ENCODE measurements at places on chromosomes 16 and 17.

GRCh38 chr17:58323366-58324055 lies 5.1 kb downstream of the TSPOAP1 start:
- H3K27ac ChIP-seq, result no peak overlapping the region
- H3K4me1 ChIP-seq, result peaks cover 38% of the 10 kb centered on the region
- peaks cover 2% of the 10 kb centered on the region for H3K36me3 ChIP-seq
- peak; percentile 12 for DNase-seq

DNA sequence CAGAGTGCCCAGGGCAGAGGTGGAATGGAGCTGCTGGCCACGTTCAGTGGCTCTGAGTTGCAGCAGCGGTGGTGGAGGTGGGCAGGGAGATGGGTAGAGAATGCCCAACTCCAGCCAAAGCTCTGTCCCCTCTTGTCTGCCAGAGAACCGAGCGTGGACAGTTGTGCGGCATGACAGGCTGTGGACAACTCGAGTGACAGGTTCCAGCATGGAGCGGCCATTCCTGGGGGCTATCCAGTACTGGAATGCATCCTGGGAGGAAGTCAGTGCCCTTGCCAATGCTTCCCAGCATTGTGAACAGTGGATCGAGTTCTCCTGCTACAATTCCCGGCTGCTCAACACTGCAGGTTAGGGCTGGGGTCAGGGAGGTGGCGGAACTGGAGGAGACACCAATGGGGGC lies 8.3 kb downstream of the CNTNAP1 start:
- peaks cover 7% of the 10 kb centered on the region for H3K36me3 ChIP-seq
- H3K27me3 ChIP-seq, result no peaks in the 10 kb centered on the region
- no peaks in the 10 kb centered on the region for H3K4me1 ChIP-seq
- H3K4me3 ChIP-seq, result no peak overlapping the region
- no peak overlapping the region for H3K27ac ChIP-seq

GRCh38 chr17:41360296-41360995 lies 9.2 kb downstream of the KRT33B start:
- DNase-seq, result no peak
- no peaks in the 10 kb centered on the region for H3K36me3 ChIP-seq
- H3K27me3 ChIP-seq, result peaks cover 8% of the 10 kb centered on the region
- H3K4me3 ChIP-seq, result no peak overlapping the region

DNA sequence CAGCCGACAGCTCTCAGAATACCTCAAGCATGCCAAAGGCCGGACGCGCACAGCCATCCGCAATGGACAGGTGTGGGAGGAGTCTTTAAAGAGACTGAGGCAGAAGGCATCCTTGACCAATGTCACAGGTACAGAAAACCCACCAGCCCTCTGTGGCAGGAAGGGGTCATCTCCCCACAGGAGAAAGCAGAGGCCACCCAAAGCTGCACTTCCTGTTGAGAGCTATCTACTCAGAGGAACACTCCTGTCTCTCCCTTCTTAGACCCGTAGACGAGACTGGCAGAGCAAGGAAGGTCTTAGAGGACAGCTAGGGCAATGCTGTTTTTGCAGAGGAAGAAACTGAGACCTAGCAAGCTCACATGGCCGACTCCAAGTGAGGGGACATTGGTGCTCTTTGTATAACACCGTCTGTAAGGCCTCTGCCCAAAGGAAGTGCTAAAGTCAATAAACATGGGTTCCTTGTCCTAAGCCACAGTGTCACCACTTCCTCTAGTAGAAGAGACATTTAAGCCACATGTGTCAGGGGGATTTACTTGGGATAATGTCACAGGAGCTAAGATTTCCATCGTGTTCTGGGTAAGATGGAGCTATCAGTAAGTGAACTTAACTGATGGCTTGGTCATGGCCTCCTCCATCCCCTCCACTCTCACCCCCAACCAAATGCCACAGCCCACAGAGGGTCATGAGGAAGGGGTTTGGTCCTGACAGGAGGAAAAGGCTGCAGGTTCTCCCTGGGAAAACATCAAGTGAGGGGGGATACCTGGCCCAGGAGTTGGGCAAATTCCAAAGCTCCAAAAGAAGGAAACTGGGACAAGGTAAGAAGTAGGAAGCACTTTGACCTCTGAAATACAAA lies 9.4 kb downstream of the LPO start:
- H3K27ac ChIP-seq, result no peak overlapping the region
- H3K4me3 ChIP-seq, result no peak overlapping the region
- H3K27me3 ChIP-seq, result peaks cover 2% of the 10 kb centered on the region
- DNase-seq, result peak; percentile 12

DNA sequence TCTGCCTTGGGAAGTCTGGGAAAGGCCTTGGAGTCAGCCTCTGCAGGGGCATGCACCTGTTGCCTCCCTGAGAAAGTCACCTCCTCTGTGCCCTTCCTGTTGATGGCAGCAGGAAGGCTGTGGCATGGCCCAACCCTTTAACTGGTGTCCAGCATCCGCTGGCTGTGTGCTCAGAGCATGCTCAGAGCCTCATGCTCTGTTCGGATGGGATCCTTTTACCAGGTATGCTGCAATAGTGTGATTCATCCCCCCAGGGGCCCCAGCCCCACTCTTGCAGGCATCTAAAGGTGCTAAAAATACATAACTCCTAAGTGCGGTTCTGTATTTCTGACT lies 24.9 kb downstream of the KLHL36 start:
- no peaks in the 10 kb centered on the region for H3K36me3 ChIP-seq
- no peak overlapping the region for H3K27ac ChIP-seq
- no peak for DNase-seq
- no peaks in the 10 kb centered on the region for H3K4me1 ChIP-seq

GRCh38 chr16:81443688-81444447 lies 740 bp upstream of the CMIP start:
- no peak overlapping the region for H3K27ac ChIP-seq
- H3K36me3 ChIP-seq, result no peaks in the 10 kb centered on the region
- DNase-seq, result peak; percentile 10
- H3K4me1 ChIP-seq, result peaks cover 45% of the 10 kb centered on the region
- H3K4me3 ChIP-seq, result no peak overlapping the region
- H3K27me3 ChIP-seq, result peaks cover 3% of the 10 kb centered on the region

Data from CD4-positive, CD25-positive, alpha-beta regulatory T cell (primary cell).